ENCODE measurements at places on chromosomes 1 and 21.

DNA sequence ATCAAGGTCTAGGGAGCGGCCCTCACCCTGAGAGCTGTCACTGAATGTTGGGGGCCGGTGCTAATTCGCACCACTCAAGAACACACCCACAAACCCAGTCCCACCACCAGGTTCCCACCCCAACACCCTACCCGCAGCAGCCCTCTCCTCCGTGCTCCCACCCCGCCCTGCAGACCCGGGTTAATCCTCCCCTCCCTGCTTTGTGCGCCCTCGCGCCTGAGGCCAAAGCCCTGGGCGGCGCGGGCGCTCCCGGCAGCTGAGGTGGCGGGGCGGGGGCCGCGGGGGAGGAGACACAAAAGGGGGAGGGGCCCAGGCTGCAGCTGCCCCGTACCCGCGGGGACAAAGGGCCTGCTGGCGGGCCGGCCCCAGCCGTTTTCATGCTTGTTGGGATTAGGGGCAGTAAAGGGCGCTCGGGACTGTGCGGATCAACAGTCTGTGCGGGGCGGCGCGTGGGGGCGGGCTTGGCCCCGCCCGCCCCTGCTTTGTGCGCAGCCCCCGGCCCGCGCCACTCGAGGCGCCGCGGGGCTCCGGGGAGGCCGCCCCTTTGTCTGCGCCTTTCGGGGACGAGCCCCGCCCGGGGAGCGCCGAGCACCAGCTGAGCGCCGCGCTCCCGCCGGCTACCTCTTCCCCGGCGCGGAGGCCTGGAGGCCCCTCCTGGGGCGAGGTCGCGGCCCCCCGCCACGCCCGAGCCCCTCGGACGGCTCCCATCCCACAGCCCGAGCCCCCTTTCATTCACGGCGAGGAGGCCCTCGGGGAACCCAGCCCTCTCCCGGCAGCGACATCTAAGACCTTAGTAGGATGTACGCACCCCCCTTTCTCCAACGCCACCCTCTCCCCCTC is 10.9 kb downstream of the C1orf216 start:
- DNase-seq, result no peak

DNA sequence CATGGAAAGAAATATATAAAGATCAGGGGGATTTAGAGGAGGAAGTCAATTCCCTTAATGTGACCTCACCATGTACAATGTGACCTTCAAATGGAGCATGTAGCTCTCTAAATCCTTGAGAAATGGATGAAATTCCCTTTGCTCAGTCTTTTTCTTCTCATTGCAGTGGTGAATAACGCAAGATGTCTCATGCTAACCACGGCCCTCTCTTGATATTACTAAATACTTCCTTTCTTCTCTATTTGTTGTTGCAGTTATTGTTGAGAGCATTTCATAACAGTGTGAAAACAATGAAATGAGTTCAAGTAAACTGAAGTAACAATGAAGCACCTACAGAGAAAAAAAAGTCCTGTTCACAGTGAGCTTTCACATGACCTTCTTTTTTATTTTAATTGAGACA is 55.6 kb downstream of the ZNF281 start:
- DNase-seq, result no peak

DNA sequence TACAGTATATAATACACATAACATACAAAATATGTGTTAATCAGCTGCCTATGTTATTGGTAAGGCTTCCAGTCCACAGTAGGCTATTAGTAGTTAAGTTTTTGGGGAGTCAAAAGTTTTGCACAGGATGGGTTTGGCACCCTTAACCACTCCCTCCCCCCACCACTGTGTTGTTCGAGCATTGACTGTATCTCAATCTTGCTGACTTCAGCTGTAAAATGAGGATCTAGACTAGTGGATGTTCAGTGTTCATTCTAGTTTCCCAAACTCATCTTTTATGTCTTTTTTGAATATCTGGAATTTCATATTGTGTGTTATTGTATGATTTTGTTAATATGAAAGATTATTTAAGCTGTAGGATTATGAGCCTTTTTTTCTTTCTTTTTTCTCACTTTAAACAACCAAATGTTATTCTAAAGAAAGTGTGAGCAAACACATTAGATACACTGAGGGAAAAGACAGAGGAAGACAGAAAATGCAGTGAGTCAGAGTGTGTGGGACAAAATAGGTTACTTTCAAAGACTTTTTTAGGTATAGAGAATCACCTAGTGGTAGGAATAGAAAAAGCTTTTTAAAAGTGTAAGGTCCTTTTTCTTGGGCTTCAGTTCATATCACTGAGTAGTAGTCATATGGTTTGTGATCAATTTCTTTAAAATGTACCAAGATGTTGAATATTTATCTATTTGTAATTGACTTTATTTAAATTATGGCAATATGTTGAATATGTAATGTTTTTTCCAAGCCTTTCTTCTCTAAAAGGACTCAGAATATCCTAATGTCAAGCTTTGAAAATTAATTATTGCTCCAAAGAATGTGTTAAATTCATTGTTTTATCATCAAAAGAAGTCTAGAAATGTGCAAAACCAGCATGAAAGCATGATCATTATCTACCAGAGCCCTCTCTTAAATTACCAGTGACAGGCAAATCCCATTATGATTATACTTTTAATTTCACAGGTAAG is 17.9 kb upstream of the CENPF start:
- DNase-seq, result no peak

GRCh38 chr1:175252561-175252960 is 60.0 kb upstream of the KIAA0040 start:
- DNase-seq, result no peak

GRCh38 chr1:107536266-107536665 is 395.4 kb downstream of the NTNG1 start:
- DNase-seq, result no peak

DNA sequence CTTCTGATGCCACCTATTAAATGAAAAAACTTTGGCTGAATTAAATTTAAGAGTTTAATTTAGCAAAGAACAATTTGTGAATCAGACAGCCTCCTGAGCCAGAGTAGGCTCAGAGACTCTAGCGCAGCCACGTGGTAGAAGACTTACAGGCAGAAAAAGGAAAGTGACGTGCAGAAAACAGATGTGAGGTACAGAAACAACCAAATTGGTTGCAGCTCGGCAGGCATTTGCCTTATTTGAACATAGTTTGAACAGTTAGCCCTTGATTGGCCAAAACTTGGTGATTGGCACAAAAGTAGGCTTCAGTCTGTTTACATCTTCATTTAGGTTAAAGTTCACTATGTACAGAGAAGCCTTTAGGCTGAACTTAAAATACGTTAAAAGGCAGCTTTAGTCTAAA is 22.9 kb downstream of the TCP10L start:
- DNase-seq, result no peak

- DNase-seq, result no peak
Measured at GRCh38 chr21:42555756-42556438, 42.2 kb downstream of the SLC37A1 start.

Measured in stimulated activated CD8-positive, alpha-beta memory T cell treated with anti-CD3 and anti-CD28 coated beads, Interleukin-12 subunit alpha, Interleukin-12 subunit beta, amount 100 ng/mL, for 1 hour (primary cell).